WTC11 (cell line): ENCODE measurements at places on chromosomes 12 and 14. TPM values are rescaled to one million over a fixed set of nuclear protein-coding genes. Genes with fewer than 3 reads are reported as not detected.

NOXRED1 gene
- 0.11 to 0.44 TPM (median 0.20 TPM) in 3 replicates for total RNA-seq

FBXL14 gene
- total RNA-seq: 12.0 to 14.6 TPM (median 12.9 TPM) in 3 replicates

SPATA7 gene
- total RNA-seq: 8.0 to 11.2 TPM (median 8.8 TPM) in 3 replicates

CLMN gene
- 10.4 to 12.2 TPM (median 10.8 TPM) in 3 replicates for total RNA-seq
